ENCODE measurements at places on chromosomes 12 and 14. TPM values are rescaled to one million over a fixed set of nuclear protein-coding genes. Genes with fewer than 3 reads are reported as not detected.

The AICDA gene
- not detected for polyA plus RNA-seq

- no peak for DNase-seq
- peaks cover 9% of the 10 kb centered on the region for H3K36me3 ChIP-seq
- H3K27me3 ChIP-seq: no peaks in the 10 kb centered on the region
- H3K4me3 ChIP-seq: no peak overlapping the region
These were observed 2.9 kb downstream of the RBM23 start for GRCh38 chr14:22915886-22916521.

The SLC41A2 gene
- polyA plus RNA-seq: 1.0 TPM

DNA sequence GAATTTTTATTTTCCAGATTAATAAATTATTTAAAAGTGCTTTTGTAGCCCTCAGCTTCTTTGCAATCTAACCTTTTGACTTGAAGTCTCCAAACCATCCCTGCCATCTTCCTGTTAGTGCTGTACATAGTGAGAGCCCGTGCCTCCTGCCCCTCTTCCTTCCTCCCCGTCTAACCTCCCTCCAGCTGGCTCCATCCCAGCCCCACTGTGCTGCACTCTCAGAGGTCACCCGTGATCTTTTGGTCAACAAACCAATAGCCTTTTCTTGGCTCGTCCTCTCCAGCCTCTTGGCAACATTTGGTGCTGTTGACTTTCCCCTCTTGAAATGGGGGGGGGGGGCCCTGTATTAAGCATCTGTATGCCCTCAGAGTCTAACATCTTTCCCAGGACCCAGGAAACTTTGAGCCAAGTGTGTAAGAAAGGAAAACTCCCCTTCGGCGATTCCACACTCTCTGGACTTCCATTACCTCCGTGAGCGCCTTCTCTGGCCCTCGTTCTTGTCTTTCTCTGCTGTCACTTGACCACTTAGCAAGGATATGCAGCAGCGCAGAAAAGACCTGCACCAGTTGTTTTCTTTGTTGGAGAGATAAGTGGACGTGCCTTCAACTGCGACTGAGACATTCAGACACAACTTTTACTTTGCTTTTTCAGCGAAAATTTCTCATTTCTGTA, 44.1 kb downstream of the FBXW8 start:
- no peak overlapping the region for H3K4me3 ChIP-seq
- DNase-seq: no peak
- H3K27me3 ChIP-seq: no peaks in the 10 kb centered on the region
- H3K36me3 ChIP-seq: no peaks in the 10 kb centered on the region

GRCh38 chr14:94029671-94030203, 3.6 kb downstream of the OTUB2 start:
- DNase-seq: no peak
- H3K27ac ChIP-seq: no peak overlapping the region
- no peaks in the 10 kb centered on the region for H3K27me3 ChIP-seq
- peaks cover 15% of the 10 kb centered on the region for H3K4me1 ChIP-seq
- no peaks in the 10 kb centered on the region for H3K36me3 ChIP-seq

Data from keratinocyte (primary cell).